Activated T-helper 1 cell treated with Interleukin-2 at 50 U/mL for 16 hours (primary cell): ENCODE measurements at places on chromosomes 4 and X.

DNA sequence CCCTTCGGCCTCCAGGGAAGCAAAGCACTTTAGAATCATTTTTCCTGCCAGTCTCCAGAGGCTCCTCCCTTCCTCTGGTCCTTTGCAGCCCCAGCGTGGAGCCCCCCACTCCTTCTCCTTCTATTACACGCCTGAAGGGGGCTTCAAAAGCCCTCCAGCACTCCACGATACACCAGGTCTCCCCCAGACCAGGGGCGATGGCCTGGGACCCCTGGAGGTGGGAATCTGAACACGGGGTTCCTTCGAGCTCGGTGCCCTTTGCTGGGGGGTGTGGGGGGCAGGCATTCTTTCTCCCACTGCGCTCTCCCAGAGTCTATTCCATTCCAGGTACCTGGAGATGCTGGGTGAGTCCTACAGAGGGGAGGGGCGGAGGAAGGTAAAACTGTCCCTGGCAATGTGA is 97.6 kb downstream of the HMX1 start:
- DNase-seq = no peak

DNA sequence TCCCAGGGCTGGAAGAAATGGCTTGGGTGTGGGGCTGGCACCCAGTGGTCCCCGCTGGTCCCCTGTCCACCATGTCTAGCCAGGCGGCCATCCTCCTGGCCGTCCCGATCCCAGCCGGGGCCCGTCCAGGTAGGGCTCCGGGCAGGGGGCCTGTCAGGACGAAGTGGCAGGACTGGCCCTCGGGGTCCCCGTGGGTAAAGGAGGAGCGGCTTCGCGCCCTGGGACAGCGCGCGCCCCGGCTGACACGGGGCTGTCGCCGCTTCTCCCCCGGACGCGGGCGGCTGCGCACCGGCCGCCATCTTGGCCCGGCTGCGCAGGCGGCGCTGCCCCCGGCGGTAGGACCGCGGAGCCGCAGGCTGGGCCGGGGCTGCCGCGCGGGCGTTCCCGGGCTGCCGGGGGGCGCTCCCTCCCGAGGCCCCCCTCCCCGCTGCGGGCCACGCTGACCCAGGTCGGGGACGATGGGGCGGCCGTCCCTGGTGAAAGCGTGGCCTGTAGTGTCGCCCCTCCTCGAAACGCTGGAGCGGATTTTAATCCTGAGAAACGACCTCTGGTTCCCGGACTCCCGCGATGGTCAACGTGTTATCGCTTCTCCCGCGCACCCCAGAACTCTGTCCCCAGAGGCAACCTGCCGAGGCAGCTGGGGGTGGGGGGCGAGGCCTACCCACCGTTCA is 60.4 kb upstream of the BCOR start:
- no peak for DNase-seq

DNA sequence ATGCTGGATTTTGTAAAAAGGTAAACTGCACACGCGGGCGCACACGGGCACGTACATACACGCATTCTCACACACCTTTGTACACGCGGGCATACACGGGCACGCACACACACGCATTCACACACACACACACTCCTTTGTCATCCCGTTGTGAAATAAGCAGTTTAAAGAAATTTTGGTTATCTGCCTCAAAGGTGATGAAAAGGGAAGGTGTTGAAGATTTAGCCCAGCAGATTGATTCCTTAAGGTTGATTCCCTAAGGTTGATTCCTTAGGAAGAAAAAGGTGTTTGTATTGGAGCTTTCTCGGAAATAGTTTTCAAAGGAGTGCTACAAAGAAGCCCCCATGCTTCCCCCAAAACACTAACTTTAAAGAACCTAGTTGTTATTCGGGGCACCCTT is 693 bp downstream of the ATP10D start:
- no peak for DNase-seq

- no peak for DNase-seq
These were observed 48.1 kb upstream of the TBL1X start for GRCh38 chrX:9416562-9417348.

DNA sequence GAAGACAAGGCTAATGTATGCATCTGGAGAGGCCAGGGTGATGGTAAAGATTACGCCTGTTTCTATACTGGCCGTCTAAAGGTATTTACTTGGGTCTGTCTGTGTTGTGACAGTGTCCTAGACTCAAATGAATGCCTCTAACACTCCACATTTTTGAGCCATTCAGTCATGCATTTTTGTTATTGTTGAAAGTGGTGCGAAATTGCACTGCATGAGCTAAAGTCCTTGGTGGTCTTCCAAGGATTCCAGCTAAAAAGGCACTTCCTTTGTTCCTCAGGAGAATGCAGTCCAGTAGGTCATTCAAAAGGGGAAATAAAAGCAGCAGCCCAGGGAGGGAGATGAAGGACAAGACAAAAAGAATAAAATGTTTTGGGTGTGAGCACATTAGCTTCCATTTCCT is 3.0 kb downstream of the GPC4 start:
- DNase-seq = no peak

GRCh38 chr4:122705009-122705408 is 27.5 kb upstream of the BBS12 start:
- DNase-seq = no peak

DNA sequence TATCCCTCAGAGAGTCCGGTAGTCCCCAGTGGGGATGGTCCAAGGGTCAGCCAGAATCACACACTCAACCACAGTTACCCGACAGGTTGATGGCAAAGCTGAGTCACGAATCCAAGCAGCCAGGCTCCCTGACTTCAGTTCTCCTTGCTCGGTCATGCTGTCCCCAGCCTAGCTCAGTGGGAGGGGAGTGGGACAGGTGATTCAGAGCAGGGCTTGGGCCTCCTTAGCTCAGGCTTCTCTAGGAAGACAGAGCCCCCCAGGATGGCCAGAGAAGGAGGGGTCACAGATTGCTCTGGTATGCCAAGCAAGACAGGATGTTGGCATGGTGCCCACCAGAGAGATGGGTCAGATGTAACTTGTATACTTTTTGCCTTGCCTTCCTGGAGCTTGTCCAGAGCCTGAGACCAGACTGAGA is 66.5 kb downstream of the EFNB1 start:
- no peak for DNase-seq

DNA sequence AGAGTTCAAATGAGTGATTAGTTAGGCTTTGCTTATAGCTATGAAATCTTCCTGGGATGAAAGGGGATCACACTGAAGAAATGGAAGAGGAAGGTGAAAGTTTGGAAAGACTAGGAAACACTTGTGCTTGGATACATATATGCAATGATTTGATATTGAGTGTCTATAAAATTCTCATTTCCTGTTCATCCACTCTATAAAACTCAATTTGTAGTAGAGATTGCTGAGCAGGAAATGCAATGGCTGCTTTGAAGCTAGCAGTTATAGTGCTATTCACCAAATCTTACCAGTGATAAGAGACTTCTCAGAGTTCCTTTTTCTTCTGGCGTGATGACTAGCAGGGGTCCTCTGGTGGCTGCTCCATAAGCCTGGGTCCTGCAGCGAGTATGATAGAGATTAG is 128.1 kb upstream of the HPF1 start:
- DNase-seq = no peak

- no peak for DNase-seq
These were observed 332.4 kb downstream of the SLC7A11 start for GRCh38 chr4:137909529-137910309.

DNA sequence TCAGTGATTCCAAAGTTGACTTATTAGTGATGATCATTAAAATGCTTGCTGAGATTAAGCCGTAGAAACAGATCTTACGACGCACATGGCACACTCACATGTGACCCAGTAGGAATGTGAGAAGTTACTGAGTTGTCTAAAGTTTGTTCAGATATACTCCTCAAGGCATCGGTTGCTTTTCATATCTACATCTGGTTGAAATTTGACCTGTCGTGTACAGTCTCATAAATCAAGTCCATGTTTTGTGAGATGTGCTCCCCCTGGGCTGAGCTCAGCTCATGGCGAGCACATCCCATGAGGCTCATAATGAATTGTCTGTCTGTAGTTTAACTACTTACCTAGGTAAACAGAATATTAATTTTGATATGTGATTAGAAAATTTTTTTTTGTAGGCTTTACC is 67.0 kb downstream of the TNIP2 start:
- no peak for DNase-seq

GRCh38 chr4:7867191-7867590 is 72.5 kb downstream of the AFAP1 start:
- DNase-seq = no peak
